Naive B cell (primary cell): ENCODE measurements at places on chromosomes 11 and 22. TPM values are rescaled to one million over a fixed set of nuclear protein-coding genes. Genes with fewer than 3 reads are reported as not detected.

The VWA5A gene
- not detected for polyA plus RNA-seq

The MYO18B gene
- polyA plus RNA-seq = not detected

The LMNTD2 gene
- 2.8 TPM for polyA plus RNA-seq

The NCF4 gene
- 97.0 TPM for polyA plus RNA-seq

The CAT gene
- polyA plus RNA-seq = 347 TPM

DNA sequence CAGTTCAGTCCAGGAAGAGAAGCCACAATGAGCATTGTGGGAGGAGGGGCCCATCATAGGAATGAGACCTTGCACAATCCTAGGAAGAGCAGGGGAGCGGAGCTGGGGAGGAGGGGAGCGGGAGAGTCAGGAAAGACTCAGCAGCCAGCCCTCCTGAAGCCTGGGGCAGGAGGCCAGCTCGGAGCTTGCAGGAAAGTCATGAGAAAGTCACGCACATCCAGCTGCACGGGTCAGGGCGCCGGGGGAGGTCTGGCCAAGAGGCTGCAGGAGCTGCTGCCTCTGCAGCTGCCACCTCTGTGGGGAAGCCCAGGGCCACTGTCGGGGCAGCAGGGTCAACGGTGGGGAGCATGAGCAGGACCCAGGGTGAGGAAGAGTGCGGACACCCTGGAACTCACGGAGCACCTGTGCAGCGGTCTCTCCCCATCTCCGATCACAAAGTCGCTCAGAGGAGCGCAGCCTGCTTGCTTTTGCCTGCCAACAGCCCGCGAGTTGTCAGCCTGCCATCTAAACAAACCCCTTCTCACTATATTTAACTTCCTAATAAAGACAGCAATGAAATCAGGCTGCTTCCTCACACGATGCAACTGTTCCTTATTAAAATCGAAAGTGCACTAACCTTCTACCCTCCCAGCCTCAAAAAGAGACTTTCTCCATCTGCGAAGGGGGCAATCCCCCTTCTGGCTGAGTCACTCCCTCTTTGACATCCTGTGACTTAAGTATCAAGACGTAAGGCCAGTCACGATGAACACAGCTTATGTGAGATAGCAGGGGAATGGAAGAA lies 52.9 kb upstream of the RTL6 start:
- no peak overlapping the region for H3K4me3 ChIP-seq
- no peaks in the 10 kb centered on the region for H3K36me3 ChIP-seq
- no peak for DNase-seq
- H3K27me3 ChIP-seq = peaks cover 34% of the 10 kb centered on the region
- no peak overlapping the region for H3K27ac ChIP-seq

GRCh38 chr11:59769111-59769510 lies 13.9 kb downstream of the STX3 start:
- no peaks in the 10 kb centered on the region for H3K27me3 ChIP-seq
- no peak for DNase-seq
- H3K4me1 ChIP-seq = peaks cover 34% of the 10 kb centered on the region
- H3K36me3 ChIP-seq = peaks cover 6% of the 10 kb centered on the region
- H3K27ac ChIP-seq = no peak overlapping the region

- H3K27ac ChIP-seq = peak within 1 kb of the TSS; percentile 97
- peaks cover 73% of the 10 kb centered on the region for H3K4me1 ChIP-seq
- H3K4me3 ChIP-seq = peak within 1 kb of the TSS; percentile 94
- H3K36me3 ChIP-seq = peaks cover 3% of the 10 kb centered on the region
Observed at GRCh38 chr11:10454878-10455631, at the start of gene AMPD3. Gene AMPD3, plus strand, starts transcription at chr11:10455264. Its CDS starts 6,256 bp downstream, at chr11:10461520.

- no peaks in the 10 kb centered on the region for H3K4me1 ChIP-seq
- no peak overlapping the region for H3K4me3 ChIP-seq
- no peaks in the 10 kb centered on the region for H3K36me3 ChIP-seq
- H3K27me3 ChIP-seq = peaks cover 8% of the 10 kb centered on the region
Observed at GRCh38 chr11:122375687-122376399, 259.8 kb upstream of the BLID start.

GRCh38 chr11:32006799-32007388 lies 84.0 kb upstream of the RCN1 start:
- H3K4me1 ChIP-seq = no peaks in the 10 kb centered on the region
- no peak overlapping the region for H3K4me3 ChIP-seq
- DNase-seq = no peak
- no peak overlapping the region for H3K27ac ChIP-seq
- H3K36me3 ChIP-seq = no peaks in the 10 kb centered on the region

DNA sequence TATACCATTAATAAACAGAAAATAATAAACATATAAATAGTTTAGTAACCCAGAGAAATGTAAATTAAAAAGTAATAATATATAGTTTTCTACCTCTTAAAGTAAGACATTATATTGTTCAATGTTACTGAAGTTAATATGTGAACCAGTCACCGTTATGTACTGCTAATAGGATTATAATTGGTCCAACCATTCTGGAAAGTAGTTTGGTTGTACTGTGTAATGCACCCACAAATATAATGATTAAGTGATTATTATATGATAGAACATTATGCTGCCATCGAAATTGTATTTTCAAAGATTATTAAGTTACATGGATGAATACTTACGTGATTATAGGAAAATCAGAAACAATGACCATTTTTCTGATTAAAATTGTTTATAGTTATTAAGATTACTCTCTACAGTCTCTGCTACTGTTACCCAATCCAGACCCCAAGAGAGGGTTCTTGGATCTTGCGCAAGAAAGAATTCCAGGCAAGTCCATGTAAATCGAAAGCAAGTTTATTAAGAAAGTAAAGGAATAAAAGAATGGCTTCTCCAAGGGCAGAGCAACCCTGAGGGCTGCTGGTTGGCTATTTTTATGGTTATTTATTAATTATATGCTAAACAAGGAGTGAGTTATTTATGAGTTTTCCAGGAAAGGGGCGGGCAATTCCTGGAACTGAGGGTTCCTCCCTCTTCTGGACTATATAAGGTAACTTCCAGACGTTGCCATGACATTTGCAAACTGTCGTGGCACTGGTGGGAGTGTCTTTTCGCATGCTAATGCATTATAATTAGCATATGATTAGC lies 50.1 kb downstream of the ACER3 start:
- H3K4me3 ChIP-seq = no peak overlapping the region
- H3K27me3 ChIP-seq = no peaks in the 10 kb centered on the region
- no peak overlapping the region for H3K27ac ChIP-seq
- DNase-seq = no peak
- H3K36me3 ChIP-seq = peaks cover 5% of the 10 kb centered on the region

DNA sequence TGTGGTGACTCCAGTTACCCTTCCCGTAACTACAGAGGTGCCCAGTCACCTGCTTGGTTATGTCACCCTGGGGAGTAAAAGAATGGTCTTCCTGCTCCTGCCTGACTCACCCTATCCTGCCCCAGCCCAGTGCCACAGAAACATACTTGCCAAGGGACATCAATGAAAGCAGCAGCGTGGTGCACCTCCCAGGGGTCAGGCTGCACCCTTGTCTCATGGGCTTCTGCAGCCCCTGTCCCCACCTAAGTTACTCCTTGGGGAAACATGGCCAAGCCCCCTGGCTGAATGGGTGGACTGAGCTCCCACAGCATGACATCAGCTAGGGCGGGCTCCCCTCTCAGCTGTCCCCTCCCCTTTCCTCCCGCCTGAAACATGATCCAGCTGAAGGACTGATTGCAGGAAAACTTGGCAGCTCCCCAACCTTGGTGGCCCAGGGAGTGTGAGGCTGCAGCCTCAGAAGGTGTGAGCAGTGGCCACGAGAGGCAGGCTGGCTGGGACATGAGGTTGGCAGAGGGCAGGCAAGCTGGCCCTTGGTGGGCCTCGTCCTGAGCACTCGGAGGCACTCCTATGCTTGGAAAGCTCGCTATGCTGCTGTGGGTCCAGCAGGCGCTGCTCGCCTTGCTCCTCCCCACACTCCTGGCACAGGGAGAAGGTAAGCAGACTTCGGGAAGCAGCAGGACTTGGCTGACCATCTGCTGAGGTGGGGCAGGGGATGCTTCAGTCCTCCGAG lies at the start of gene HTR3A:
Gene HTR3A, plus strand, starts transcription at position 368 of the 730 bp plus-strand sequence. Its CDS starts 218 bp downstream, at position 586.
- no peak for DNase-seq
- no peaks in the 10 kb centered on the region for H3K27me3 ChIP-seq
- peaks cover 44% of the 10 kb centered on the region for H3K4me1 ChIP-seq
- H3K4me3 ChIP-seq = no peak within 1 kb of the TSS
- peak within 1 kb of the TSS; percentile 99 for H3K27ac ChIP-seq

- H3K4me3 ChIP-seq = no peak overlapping the region
- no peaks in the 10 kb centered on the region for H3K4me1 ChIP-seq
- peaks cover 7% of the 10 kb centered on the region for H3K27me3 ChIP-seq
Observed at GRCh38 chr11:75376175-75376574, 23.1 kb upstream of the RPS3 start.

- no peaks in the 10 kb centered on the region for H3K4me1 ChIP-seq
- H3K27ac ChIP-seq = no peak overlapping the region
- peaks cover 5% of the 10 kb centered on the region for H3K36me3 ChIP-seq
- peaks cover 18% of the 10 kb centered on the region for H3K27me3 ChIP-seq
- H3K4me3 ChIP-seq = no peak overlapping the region
- DNase-seq = no peak
Observed at GRCh38 chr22:47228767-47229166, 466.3 kb downstream of the TBC1D22A start.

GRCh38 chr11:28815110-28815509 lies 706.9 kb downstream of the METTL15 start:
- H3K27me3 ChIP-seq = no peaks in the 10 kb centered on the region
- H3K27ac ChIP-seq = no peak overlapping the region
- H3K36me3 ChIP-seq = no peaks in the 10 kb centered on the region
- H3K4me1 ChIP-seq = no peaks in the 10 kb centered on the region
- no peak overlapping the region for H3K4me3 ChIP-seq

DNA sequence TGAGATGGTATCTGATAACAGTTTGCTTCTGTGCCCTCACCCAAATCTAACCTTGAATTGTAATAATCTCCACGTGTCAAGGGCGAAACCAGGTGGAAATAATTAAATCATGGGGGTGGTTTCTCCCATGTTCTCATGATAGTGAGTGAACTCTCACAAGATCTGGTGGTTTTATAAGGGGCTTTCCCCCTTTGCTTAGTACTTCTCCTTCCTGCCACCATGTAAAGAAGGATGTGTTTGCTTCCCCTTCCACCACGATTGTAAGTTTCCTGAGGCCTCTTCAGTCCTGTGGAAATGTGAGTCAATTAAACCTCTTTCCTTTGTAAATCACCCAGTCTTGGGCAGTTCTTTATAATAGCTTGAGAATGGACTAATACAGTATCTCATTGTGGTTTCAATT lies 8.5 kb upstream of the OVCH2 start:
- peaks cover 7% of the 10 kb centered on the region for H3K4me1 ChIP-seq
- H3K36me3 ChIP-seq = peaks cover 8% of the 10 kb centered on the region
- H3K4me3 ChIP-seq = no peak overlapping the region
- no peak for DNase-seq
- H3K27ac ChIP-seq = no peak overlapping the region

DNA sequence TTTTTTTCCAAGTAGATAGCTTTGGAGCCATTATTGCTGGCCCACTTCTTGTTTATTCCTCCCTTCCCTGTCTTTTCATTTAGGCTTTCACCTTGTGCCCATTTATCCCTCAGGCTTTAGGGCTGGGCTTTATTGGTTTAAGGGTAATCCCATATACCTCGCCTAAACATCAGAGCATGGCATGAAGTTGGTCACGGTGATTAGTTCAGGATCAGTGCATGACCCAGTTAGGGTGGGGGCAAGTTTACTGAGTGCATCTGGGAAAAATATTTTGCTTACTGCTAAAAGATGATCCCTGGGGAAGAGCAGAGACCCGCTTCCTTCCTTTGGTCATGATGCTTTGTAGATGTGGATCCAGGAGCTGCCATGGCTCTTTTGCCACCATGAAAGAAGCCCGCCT lies 153.3 kb upstream of the NECTIN1 start:
- no peak overlapping the region for H3K27ac ChIP-seq
- DNase-seq = no peak
- H3K36me3 ChIP-seq = no peaks in the 10 kb centered on the region
- no peak overlapping the region for H3K4me3 ChIP-seq
- peaks cover 16% of the 10 kb centered on the region for H3K27me3 ChIP-seq

DNA sequence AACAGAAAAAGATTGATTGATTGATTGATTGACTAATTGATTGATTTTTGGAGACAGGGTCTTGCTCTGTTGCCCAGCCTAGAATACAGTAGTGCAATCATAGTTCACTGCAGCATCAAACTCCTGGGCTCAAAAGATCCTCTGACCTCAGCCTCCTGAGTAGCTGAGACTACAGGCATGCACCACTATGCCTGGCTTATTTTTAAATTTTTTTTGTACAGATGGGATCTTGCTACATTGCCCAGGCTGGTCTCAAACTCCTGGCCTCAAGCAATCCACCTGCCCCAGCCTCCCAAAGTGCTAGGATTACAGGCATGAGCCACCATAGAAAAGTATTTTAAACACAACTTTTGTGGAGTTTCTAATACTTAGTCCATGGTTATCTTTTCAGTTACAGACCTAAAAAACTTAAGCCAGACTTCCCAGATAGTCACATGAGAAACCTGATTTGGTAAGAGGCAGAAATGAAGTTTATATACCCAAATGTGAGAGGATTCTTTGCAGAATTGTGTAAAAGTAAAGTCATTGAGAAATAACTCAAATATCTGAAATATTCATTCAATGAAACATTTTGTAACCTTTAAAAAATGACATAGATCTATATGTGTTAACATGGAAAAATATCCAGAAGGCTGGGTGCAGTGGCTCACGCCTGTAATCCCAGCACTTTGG lies 186.5 kb downstream of the SWAP70 start:
- H3K27me3 ChIP-seq = no peaks in the 10 kb centered on the region
- no peak overlapping the region for H3K4me3 ChIP-seq
- peaks cover 17% of the 10 kb centered on the region for H3K36me3 ChIP-seq
- peaks cover 9% of the 10 kb centered on the region for H3K4me1 ChIP-seq
- no peak for DNase-seq

DNA sequence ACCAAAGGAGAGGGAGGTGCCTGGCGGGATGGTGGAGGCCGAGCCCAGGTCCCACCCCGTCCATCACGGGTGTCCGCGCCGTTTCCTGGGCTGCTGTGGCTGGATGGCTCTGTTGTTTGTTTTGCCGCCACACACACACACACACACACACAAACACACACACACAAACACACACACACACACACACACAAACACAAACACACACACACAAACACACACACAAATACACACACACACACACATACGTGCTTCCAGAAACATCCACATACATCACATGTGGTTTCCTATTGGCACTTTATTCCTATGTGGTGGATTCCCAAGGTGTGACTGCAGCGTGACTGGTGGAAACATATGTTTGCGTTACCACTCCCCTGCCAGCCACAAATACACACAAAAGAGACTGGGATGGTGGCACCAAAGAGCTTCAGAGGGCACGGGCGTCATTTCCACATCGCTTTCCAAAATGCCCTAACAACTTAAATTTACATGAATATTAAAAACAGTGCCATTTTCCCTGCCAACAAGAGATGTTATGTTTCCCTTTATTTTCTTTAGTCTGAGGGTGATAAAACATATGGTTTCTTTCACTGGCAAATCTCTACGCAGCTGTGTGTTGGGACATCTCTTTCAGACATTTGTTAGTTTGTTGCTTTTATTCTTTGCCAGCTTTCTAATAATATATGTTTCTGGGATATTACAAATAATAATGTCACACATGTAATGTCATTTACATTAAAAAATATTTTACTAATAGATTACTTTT lies 356.8 kb downstream of the BRD1 start:
- no peak for DNase-seq
- H3K4me3 ChIP-seq = no peak overlapping the region
- H3K27me3 ChIP-seq = no peaks in the 10 kb centered on the region
- no peaks in the 10 kb centered on the region for H3K36me3 ChIP-seq
